PC-9 (cell line): ENCODE measurements at places on chromosomes 13 and 19. TPM values are rescaled to one million over a fixed set of nuclear protein-coding genes. Genes with fewer than 3 reads are reported as not detected.

PVR gene
- total RNA-seq = 50.8 and 52.1 TPM in 2 replicates

KLK4 gene
- not detected in 2 replicates for total RNA-seq

ANKRD24 gene
- total RNA-seq = 0.79 and 1.0 TPM in 2 replicates

CD33 gene
- total RNA-seq = not detected in 2 replicates

CLEC17A gene
- not detected in 2 replicates for total RNA-seq

CD320 gene
- total RNA-seq = 42.9 and 52.8 TPM in 2 replicates

BEST2 gene
- total RNA-seq = not detected in 2 replicates

IL4I1 gene
- 0.85 TPM in 1 of 2 replicates, not detected in the other for total RNA-seq

TUBB4A gene
- total RNA-seq = not detected in 2 replicates

PRR20E gene
- total RNA-seq = not detected in 2 replicates

DNA sequence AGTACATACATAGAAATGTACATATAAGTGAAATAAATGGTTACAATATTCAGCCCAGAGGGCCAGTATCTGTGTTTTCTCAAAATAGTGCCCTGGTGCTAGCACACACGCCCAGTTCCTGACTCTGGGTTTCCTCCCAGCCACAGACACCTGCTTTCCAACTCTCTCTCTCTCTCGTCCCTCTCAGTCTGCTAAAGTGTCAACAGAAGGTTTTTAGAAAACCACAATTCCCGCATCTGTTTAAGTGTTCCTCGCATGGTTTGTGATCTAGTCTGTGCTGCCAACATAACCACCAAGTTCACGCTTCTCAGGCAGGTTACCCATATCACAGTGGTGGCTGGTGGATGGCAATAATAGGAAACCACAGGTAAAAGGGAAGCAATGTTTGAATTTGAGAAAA, 17.8 kb upstream of the UPF3A start:
- no peak overlapping the region for H3K4me3 ChIP-seq
- H3K36me3 ChIP-seq = peaks cover 79% of the 10 kb centered on the region
- DNase-seq = no peak
- H3K27ac ChIP-seq = no peak overlapping the region
- no peaks in the 10 kb centered on the region for H3K4me1 ChIP-seq
- H3K27me3 ChIP-seq = no peaks in the 10 kb centered on the region

- no peaks in the 10 kb centered on the region for H3K27me3 ChIP-seq
- no peaks in the 10 kb centered on the region for H3K4me1 ChIP-seq
- no peak for DNase-seq
- no peaks in the 10 kb centered on the region for H3K36me3 ChIP-seq
- no peak overlapping the region for H3K4me3 ChIP-seq
- no peak overlapping the region for H3K27ac ChIP-seq
Measured at GRCh38 chr13:65088906-65089305, 2141.2 kb downstream of the PCDH9 start.

- peaks cover 7% of the 10 kb centered on the region for H3K4me1 ChIP-seq
- H3K36me3 ChIP-seq = no peaks in the 10 kb centered on the region
- no peak overlapping the region for H3K27ac ChIP-seq
- H3K4me3 ChIP-seq = no peak overlapping the region
- H3K27me3 ChIP-seq = no peaks in the 10 kb centered on the region
Measured at GRCh38 chr13:99003186-99003585, 25.3 kb upstream of the DOCK9 start.

DNA sequence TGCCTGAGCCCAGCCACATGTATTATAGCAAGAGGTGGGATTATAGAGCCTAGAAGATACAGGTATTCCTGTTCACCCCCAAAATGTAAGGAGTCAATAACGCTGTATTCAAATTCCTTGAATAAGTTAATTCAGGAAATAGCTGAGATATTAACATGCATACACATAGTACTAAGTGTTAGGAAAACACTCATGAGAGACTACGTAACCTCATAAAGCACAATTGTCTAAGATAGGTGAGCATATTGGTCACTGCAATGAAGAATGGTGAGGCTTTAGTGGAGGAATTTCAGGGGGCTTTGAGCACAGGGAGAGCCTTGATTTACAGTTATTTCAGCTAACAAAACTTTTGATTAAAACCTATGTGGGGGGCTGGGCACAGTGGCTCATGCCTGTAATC, 161.6 kb downstream of the LMO7 start:
- peak overlapping the region; percentile 11 for H3K27ac ChIP-seq
- H3K4me3 ChIP-seq = no peak overlapping the region
- H3K4me1 ChIP-seq = peaks cover 13% of the 10 kb centered on the region
- H3K36me3 ChIP-seq = peaks cover 9% of the 10 kb centered on the region; the same call in 1 of the 2 replicates
- H3K27me3 ChIP-seq = no peaks in the 10 kb centered on the region

- no peak overlapping the region for H3K27ac ChIP-seq
- H3K4me1 ChIP-seq = peaks cover 22% of the 10 kb centered on the region
- no peaks in the 10 kb centered on the region for H3K36me3 ChIP-seq
Measured at GRCh38 chr13:32028711-32029110, 2.9 kb upstream of the FRY start.

- no peak for DNase-seq
- H3K4me1 ChIP-seq = no peaks in the 10 kb centered on the region
Measured at GRCh38 chr13:31733066-31733465, 6.3 kb upstream of the RXFP2 start.

- DNase-seq = no peak
- no peaks in the 10 kb centered on the region for H3K36me3 ChIP-seq
- H3K27me3 ChIP-seq = no peaks in the 10 kb centered on the region
- H3K4me3 ChIP-seq = no peak overlapping the region
- no peaks in the 10 kb centered on the region for H3K4me1 ChIP-seq
Measured at GRCh38 chr13:97068151-97068550, 73.9 kb upstream of the OXGR1 start.

DNA sequence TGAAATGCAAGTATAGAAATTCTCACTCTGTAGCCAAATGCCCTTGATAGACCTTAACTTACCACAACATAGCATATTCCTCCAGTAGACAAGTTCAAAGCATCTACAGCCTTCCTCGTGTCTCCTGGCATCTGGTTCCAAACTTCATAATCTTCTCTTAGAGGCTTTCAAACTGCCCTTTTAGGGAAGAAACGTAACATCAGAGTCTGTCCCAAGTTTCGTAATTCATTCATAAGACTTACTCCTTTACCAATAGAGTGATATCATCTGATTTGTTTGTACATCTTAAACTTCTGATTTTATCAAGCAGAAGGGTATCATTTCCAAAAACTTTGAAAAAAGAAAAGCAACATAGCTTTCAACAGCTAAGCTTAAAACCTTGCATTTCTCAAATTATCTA, 137.4 kb downstream of the SPRY2 start:
- no peaks in the 10 kb centered on the region for H3K27me3 ChIP-seq
- no peak overlapping the region for H3K4me3 ChIP-seq
- 0 out of 2 replicates have a peak, but pooled peaks cover 11% of the 10 kb centered on the region for H3K4me1 ChIP-seq
- no peak for DNase-seq
- no peak overlapping the region for H3K27ac ChIP-seq

GRCh38 chr19:2059422-2060201, 8.6 kb upstream of the MKNK2 start:
- no peaks in the 10 kb centered on the region for H3K36me3 ChIP-seq
- peak overlapping the region; percentile 73; the same call in 1 of the 2 replicates for H3K4me3 ChIP-seq
- DNase-seq = peak; percentile 81
- peaks cover 36% of the 10 kb centered on the region for H3K4me1 ChIP-seq

GRCh38 chr19:55228403-55229031, at the start of gene TMEM86B:
Gene TMEM86B (minus strand): TSS chr19:55228763. CDS start chr19:55228741, 22 bp downstream.
- H3K27me3 ChIP-seq = no peaks in the 10 kb centered on the region
- no peaks in the 10 kb centered on the region for H3K4me1 ChIP-seq
- no peak within 1 kb of the TSS for H3K4me3 ChIP-seq
- H3K27ac ChIP-seq = no peak within 1 kb of the TSS

- no peaks in the 10 kb centered on the region for H3K36me3 ChIP-seq
- H3K4me1 ChIP-seq = no peaks in the 10 kb centered on the region
- peak overlapping the region; percentile 91 for H3K4me3 ChIP-seq
- DNase-seq = peak; percentile 28
Measured at GRCh38 chr19:16325161-16325527, 518 bp downstream of the KLF2 start.

- H3K27me3 ChIP-seq = no peaks in the 10 kb centered on the region
- peaks cover 16% of the 10 kb centered on the region for H3K4me1 ChIP-seq
- no peaks in the 10 kb centered on the region for H3K36me3 ChIP-seq
- no peak overlapping the region for H3K27ac ChIP-seq
- H3K4me3 ChIP-seq = peak overlapping the region; percentile 89
Measured at GRCh38 chr19:13865571-13866462, 11.1 kb upstream of the NANOS3 start.

GRCh38 chr19:49451430-49452181, at the start of gene PIH1D1:
Gene PIH1D1 (minus strand): TSS chr19:49451814. CDS start chr19:49451574, 240 bp downstream.
- H3K27me3 ChIP-seq = no peaks in the 10 kb centered on the region
- peak within 1 kb of the TSS; percentile 87 for H3K4me3 ChIP-seq
- H3K27ac ChIP-seq = peak within 1 kb of the TSS; percentile 92
- peaks cover 11% of the 10 kb centered on the region for H3K36me3 ChIP-seq

- peaks cover 20% of the 10 kb centered on the region for H3K36me3 ChIP-seq
- no peaks in the 10 kb centered on the region for H3K27me3 ChIP-seq
- H3K27ac ChIP-seq = no peak overlapping the region
- H3K4me3 ChIP-seq = no peak overlapping the region
- DNase-seq = peak; percentile 21
Measured at GRCh38 chr19:17101686-17102628, 26.4 kb downstream of the MYO9B start.

- no peak overlapping the region for H3K4me3 ChIP-seq
- H3K27ac ChIP-seq = no peak overlapping the region
- H3K27me3 ChIP-seq = peaks cover 72% of the 10 kb centered on the region
- H3K4me1 ChIP-seq = peaks cover 9% of the 10 kb centered on the region; the same call in 1 of the 2 replicates
- no peaks in the 10 kb centered on the region for H3K36me3 ChIP-seq
Measured at GRCh38 chr19:48090281-48090802, 20.3 kb downstream of the PLA2G4C start.

GRCh38 chr19:51509823-51510660, 8.4 kb upstream of the SIGLEC12 start:
- H3K36me3 ChIP-seq = no peaks in the 10 kb centered on the region
- no peak overlapping the region for H3K27ac ChIP-seq
- H3K4me3 ChIP-seq = no peak overlapping the region
- peaks cover 34% of the 10 kb centered on the region; the same call in 1 of the 2 replicates for H3K27me3 ChIP-seq
- no peaks in the 10 kb centered on the region for H3K4me1 ChIP-seq

- H3K4me1 ChIP-seq = peaks cover 12% of the 10 kb centered on the region
- no peaks in the 10 kb centered on the region for H3K27me3 ChIP-seq
- no peak overlapping the region for H3K4me3 ChIP-seq
Measured at GRCh38 chr13:90414691-90415596, 932.5 kb upstream of the MIR17HG start.

DNA sequence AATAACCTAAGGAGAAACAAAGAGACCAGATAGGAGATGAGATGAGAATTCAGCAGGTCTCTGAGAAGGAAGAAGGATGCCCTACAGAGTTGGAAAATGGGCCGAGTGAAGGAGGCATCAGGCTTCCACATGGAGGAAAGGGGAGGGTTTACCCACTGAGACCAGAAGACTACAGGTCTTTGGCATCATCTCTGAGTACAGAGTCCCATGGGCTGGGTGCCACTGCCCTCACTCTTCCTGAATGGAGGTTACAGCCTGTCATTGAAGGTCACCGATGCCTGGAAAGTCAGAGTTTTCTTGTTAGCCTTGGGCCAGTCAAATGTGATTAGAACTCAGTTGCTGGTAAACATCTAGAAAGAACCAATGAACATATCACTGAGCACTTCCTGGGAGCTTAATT, 9.9 kb downstream of the ZNF302 start:
- DNase-seq = no peak
- H3K27me3 ChIP-seq = no peaks in the 10 kb centered on the region
- H3K4me1 ChIP-seq = no peaks in the 10 kb centered on the region
- H3K36me3 ChIP-seq = peaks cover 23% of the 10 kb centered on the region
- no peak overlapping the region for H3K4me3 ChIP-seq

- H3K4me3 ChIP-seq = no peak overlapping the region
- H3K27me3 ChIP-seq = no peaks in the 10 kb centered on the region
- peaks cover 75% of the 10 kb centered on the region for H3K4me1 ChIP-seq
- H3K27ac ChIP-seq = no peak overlapping the region
Measured at GRCh38 chr19:19597809-19598306, 20.6 kb downstream of the PBX4 start.

GRCh38 chr13:79628463-79628862, 147.5 kb downstream of the NDFIP2 start:
- peaks cover 4% of the 10 kb centered on the region for H3K4me1 ChIP-seq
- H3K36me3 ChIP-seq = peaks cover 4% of the 10 kb centered on the region; the same call in 1 of the 2 replicates
- no peak overlapping the region for H3K4me3 ChIP-seq
- H3K27me3 ChIP-seq = no peaks in the 10 kb centered on the region

GRCh38 chr19:10052602-10053360, 33.3 kb upstream of the SHFL start:
- no peak overlapping the region for H3K27ac ChIP-seq
- no peak overlapping the region for H3K4me3 ChIP-seq
- no peak for DNase-seq
- H3K4me1 ChIP-seq = no peaks in the 10 kb centered on the region
- peaks cover 78% of the 10 kb centered on the region for H3K27me3 ChIP-seq

GRCh38 chr13:91278888-91279287, 68.6 kb upstream of the MIR17HG start:
- H3K4me3 ChIP-seq = no peak overlapping the region
- no peaks in the 10 kb centered on the region for H3K36me3 ChIP-seq
- H3K27ac ChIP-seq = no peak overlapping the region
- DNase-seq = no peak
- H3K4me1 ChIP-seq = no peaks in the 10 kb centered on the region

- H3K36me3 ChIP-seq = peaks cover 13% of the 10 kb centered on the region
- H3K4me3 ChIP-seq = no peak overlapping the region
- H3K4me1 ChIP-seq = no peaks in the 10 kb centered on the region
Measured at GRCh38 chr13:46172531-46172991, 9.4 kb downstream of the LCP1 start.

GRCh38 chr13:31951215-31951678, 80.3 kb upstream of the FRY start:
- DNase-seq = peak; percentile 45
- H3K27me3 ChIP-seq = no peaks in the 10 kb centered on the region
- 0 out of 2 replicates have a peak overlapping the region, but pooled peaks have one; percentile 5 for H3K27ac ChIP-seq
- peaks cover 20% of the 10 kb centered on the region; the same call in 1 of the 2 replicates for H3K4me1 ChIP-seq
- no peak overlapping the region for H3K4me3 ChIP-seq
